ENCODE measurements at places on chromosomes 13 and 19. TPM values are rescaled to one million over a fixed set of nuclear protein-coding genes. Genes with fewer than 3 reads are reported as not detected.
A peak's percentile ranks its signal among the peaks of the same experiment; 100 is the strongest.

- no peak for ATAC-seq
Measured at GRCh38 chr19:2607712-2608601, 94.5 kb downstream of the GNG7 start.

DNA sequence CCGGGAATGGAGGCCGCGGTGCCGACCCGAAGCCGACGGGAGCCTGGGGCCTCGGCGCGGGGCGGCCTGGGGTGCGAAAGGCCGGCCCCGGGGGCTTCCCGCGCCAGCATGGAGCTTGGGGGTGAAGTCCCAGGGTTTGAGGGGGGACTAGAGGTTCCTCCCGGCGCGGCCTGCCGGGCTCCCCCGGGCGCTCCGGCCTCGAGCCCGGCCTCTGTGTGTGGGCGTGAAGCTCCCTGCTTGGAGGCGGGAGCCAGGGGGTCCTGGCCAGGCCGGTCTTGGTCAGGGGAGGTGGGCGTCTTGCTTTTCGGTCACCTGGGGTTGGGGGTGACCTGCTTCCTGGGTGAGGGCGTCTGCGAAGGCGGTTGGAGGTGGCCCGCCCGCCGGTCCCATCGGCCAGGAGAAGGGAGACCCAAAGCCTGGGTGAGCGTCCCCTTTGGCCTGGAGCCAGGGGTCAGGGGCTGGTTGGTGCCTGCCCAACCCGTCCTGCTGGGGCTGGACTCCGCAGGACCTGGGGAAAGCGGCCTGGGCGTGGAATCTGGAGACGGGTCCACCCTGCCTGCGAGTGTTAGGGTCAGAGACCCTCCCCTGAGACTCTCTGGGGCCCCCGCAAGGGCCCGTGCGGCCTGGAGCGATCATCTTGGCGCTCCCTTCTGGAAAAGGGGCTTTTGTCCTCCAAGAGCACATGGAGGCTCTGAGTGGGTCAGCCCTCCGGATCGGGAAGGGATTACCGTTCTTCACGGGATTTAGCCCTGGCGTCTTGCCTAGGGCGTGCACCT is 535 bp downstream of the BSG start:
- peak; percentile 8 for ATAC-seq

DNA sequence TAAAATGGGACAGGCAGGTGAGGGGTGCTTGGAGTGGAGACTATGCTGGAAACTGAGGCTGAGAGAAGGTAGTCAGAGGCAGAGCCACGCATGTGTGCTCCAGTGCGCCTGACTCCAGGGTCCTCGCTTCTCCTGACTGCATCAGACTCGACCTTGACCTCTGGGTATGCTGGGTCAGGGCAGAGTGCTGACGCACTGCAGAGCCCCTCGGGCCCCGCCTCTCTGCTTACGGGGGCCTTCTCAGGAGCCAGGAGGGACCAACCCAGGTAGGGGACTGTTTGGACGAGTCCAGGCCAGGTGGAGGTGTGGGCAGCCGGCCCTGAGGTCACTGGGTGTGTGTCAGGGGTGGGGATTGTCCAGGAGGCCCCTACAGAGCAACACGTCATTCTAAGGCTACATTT is 22.9 kb upstream of the SLC7A10 start:
- ATAC-seq, result no peak

DNA sequence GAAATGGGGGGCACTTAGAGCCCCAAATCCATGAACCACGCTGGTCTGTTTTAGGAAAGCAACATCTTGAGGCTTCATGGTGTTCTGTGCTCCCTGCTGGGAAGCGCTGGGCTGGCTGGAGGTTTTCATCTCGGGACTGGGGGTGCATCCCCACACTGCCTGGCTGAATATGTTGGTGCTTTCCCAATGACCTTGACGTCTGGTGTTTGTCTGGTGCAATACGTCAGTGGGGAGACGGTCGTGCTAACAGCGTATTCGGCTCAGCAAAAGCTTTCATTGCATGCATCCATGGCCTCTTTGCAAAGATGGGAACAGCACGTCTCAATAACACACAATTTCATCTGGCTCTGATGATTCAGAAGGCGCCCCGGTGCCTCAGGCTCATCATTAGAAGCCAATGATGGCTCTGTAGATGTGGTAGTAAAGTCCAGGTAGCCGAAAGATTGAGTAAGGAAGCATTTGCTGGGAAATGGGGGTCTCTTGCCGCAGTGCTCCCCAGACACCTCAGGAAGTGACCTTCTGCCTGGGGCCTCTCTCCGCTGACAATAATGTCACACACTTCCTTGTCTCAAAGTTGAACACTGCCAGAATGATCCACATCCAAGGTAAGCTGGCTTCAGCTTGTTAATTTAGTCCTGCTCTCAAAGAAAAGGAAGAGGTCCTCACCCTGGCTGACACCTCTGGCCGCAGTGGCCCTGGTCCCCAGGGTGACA is 97.7 kb downstream of the ING1 start:
- no peak for ATAC-seq

DNA sequence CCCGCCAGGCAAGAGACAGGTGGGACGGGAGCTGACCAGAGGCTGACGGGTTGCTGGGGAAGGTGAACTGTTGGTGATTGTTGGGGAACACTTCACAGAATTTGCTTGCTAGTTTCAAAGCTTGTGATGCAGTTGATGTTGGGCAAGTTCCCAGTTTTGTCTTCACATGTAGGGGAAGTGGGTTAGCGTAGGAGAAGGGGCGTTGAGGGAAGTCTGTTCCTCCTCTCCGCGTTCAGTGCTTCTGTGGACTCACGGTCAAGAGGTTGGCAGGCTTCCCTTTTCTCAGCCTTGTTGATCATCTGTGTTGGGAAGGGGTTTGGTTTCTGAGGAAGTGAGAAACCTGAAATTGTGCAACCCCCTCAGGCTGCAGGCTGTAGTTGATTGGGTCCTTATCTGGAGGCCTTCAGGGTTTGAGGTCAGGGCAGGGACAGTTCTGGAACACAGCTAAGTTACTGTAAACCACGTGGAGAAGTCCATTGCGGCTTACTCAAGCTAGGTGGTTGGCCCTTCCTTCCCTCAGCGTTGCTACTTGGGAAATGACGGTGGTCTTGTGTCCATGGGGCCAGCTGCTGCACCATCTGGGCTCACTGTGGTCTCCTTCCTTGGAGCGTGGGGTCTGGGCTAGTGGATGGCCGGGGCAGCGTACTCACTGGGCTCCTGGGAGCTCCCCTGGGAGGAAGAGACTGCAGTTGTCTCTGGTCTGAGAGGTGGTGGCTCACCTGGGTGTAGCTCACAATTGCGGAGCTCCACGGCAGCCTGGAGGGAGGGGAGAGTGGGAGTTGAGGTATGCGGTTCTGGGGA is 7.5 kb downstream of the RPS9 start:
- peak; percentile 71 for ATAC-seq

GRCh38 chr19:13190781-13191540 is 40.8 kb downstream of the IER2 start:
- no peak for ATAC-seq

- no peak for ATAC-seq
Measured at GRCh38 chr19:45653634-45654033, 14.4 kb upstream of the GIPR start.

DNA sequence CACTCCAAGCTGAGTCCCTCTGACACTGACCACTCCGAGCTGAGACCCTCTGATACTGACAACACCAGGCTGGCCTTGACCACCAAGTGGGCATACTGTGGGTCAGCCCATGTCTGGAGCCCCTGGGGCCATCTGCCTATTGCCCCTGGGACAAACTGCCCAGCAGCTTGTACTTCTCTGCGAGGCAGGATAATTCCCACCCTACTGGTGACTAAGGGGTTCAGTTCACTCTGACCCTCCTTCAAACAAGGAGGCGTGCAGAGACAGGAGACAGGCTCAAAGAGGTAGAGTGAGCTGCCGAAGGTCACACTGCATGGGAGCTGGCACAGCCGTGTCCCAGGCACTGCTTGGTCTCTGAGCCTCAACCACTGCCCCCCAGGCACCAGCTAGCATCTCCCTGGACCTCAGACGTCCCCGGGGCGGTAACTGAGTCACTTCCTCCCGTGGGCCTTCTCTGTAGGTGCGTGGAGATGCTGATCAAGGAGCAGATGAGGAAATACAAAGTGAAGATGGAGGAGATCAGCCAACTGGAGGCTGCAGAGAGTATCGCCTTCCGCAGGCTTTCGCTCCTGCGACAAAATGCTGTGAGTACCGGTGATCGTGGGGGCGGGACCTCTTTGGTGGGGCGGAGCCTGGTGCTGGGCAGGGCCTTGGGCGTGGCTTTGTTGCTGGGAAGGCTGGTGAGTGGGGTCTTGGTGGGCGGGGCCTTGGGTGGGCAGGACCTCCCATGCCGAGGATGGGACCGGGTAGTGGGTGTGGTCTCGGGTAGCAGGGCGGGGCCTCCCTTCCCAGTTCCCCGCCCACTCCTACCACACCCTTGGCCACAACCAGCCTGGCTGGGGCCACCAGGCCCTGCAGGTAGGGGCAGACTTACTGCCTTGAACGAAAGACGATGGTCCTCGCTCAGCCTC is 5.8 kb upstream of the USE1 start:
- no peak for ATAC-seq

GRCh38 chr19:15062036-15062435 is 12.8 kb downstream of the CASP14 start:
- ATAC-seq, result no peak

DNA sequence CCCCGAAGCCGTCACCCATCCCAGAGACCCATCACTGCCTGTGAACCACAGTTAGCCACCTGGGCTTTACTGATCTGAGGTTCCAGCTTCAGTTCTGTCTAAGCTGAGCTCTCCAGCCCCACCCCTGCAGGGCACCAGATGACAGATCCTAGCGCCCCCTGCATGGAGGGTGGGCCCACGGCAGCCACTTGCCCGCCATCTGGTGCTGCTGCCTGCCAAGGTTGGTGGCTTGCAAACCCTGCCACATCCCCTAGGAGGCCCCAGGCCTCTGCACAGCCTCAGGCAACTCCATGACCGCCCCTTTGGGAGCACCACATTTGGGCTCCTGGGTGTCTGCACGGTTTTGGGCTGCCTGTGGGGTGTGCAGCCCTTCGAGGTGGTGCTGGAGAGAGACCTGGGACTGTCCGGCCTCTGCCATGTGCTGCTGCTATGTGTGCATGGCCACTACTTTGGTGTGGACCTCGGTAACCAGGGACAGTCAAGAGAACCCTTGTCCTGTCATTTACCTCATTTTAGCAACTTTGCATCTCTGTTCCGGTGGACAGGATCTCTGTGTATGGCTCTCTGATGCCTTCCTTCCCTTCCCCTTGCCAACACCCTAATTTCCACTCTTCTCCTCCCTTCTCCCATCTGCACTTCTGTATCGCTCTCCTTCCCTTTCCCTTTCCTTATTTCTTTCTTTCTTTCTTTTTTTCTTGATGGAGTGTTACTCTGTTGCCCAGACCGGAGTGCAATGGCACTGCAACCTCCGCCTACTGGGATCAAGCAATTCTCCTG is 17.4 kb upstream of the SDHAF1 start:
- no peak for ATAC-seq

GRCh38 chr13:95568131-95568530 is 15.6 kb downstream of the CLDN10 start:
- ATAC-seq, result no peak

DNA sequence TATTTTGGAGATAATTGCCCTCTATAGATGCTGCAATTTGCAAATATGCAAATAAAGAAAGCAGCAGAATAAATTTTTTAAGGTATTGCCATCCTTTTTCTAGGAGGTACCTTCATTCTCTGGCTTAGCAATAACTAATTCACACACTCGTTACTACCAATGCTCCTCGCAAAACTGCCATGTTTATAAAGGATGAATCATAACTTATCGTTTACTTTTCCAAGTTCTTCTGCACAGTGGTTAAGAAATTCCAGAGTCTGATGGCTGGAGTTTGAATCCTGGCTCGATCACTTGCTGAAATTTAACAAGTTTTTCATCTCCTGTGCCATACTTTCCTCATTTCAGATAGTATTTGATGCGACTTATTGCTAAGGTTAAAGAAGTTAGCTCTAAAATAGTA is 708.6 kb upstream of the KLHL1 start:
- no peak for ATAC-seq

GRCh38 chr19:58544591-58545285 is 874 bp downstream of the TRIM28 start:
- peak; percentile 60 for ATAC-seq

GRCh38 chr19:19943848-19944582 is 43.3 kb downstream of the ZNF93 start:
- ATAC-seq, result no peak

- no peak for ATAC-seq
Measured at GRCh38 chr13:24152292-24153214, 8.0 kb upstream of the SPATA13 start.

GRCh38 chr13:23500849-23501248 is 67.3 kb upstream of the SACS start:
- ATAC-seq, result no peak

- no peak for ATAC-seq
Measured at GRCh38 chr19:46828484-46828883, 22.2 kb downstream of the AP2S1 start.

GRCh38 chr19:32891609-32892008 is 22.0 kb upstream of the SLC7A9 start:
- no peak for ATAC-seq

DNA sequence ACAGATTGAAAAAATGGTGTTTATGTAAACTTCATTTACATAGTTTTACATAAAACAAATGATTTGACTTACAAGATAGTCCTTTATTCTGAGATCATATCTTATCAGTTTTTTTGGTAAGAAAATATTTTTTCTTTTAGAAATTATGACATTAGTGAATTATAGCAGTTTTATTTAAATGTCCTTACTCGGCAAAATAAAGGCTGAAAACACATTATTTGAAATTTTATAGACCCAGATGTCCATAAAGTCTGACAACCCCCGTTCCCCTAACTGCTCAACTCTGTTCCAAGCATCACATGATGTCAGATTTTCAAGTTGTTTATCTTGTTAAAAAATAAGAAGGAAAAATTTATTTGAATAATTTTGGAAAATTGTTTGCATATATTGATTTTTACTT is 46.7 kb upstream of the RFC3 start:
- no peak for ATAC-seq

DNA sequence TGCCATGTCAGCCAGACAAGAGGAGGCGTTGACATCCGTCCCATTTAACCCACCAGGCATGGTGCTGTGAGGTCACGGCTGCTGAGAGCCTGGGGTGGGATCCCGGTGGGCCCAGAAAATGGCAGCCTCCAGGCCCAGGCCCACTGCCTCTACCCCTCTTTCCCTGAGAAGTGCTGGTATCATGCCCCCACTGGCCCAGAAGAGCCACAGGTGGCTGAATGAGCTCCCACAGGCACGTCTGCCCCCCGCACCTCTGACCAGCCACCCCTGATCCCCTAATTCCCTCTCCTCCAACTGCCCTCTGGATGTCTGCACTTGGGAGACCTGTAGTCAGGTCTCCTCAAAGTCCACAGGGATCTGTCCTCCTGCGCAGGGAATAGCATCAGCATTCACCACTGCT is 37.3 kb upstream of the KCTD15 start:
- ATAC-seq, result no peak

Gene PEAK3
- not detected for total RNA-seq

Gene HNRNPM
- total RNA-seq, result 114 TPM

Gene FGF21
- not detected for total RNA-seq

Gene SLITRK1
- not detected for total RNA-seq

Gene KIR2DL1
- not detected for total RNA-seq

Gene CLDND2
- not detected for total RNA-seq

Gene ZNF28
- total RNA-seq, result 8.8 TPM

Gene ZNF541
- 0.05 TPM for total RNA-seq

Gene PRODH2
- total RNA-seq, result not detected

Gene IRF3
- total RNA-seq, result 39.5 TPM
